ENCODE measurements at places on chromosomes 12 and 14.

DNA sequence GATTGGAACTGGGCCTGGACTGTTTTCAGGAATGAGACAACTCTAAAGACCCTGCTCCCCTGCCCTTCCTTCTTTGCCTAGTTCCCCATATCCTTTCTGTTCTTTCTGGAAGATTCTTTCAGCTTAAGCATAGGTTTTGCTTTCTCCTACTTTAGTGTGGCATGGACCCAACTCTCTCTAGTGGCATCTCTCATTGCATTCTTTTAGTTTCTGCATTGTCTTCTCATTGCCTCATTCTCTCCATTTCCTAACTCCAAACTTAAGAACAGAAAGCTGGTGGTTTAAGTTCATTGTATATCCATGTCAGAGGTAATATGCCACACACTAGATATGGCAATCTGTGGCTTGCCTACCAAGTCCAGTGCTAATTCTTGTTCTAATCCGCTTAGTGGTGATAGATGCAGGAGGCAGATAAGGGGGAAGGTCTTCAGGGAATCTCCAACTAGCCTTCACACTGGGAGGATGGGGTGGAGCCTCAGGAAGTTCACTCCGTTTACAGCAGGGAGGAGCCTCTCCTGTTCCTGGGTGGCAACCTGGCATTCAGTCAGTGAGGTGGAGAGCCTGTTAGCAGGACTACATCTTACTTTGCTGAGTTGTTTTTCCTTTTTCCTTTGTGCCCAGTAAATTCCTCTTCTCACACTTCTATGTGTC is 165.1 kb upstream of the LMNTD1 start:
- DNase-seq: no peak

DNA sequence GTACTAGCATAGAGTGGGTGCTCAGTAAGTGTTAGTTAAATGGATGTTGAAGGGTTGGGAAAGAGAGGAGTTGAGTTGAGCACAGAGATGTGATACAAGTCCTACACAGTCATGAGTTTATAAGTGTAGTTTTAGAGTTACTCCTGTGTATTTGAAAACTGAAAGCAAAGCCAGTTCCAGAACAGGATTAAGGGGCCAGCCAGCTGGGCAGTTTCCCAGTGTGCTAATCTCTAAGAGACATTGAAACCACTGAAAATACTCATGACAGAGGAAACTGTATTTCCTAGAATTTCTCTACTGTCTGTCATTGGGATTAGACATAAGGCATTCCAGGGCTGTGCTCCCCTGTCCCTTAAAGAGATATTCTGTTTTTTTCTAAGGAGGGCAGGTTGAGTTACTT is 101.0 kb downstream of the DERA start:
- DNase-seq: no peak

GRCh38 chr14:103512701-103513611 is 9.7 kb downstream of the CKB start:
- peak; percentile 64 for DNase-seq

GRCh38 chr14:105146976-105147635 is 21.5 kb downstream of the JAG2 start:
- DNase-seq: no peak

DNA sequence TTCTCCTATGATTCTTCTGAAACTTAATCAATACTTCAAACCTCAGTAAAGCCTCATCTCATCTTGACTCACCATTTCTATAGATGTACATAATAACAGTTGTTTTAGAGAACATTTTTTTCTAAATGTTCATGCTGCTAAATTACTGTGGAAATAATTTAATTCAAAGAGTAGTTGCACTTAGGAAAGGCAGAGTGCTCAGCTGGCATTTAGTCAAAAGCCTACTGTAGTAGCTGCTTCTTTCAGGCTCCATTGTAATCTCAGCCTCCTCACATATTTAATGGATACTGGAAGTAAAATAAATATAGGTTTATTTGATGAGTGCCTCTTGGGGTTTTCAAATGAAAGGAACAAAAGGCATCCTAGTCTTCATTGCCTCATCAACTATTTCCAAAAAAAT is 325.0 kb downstream of the CCER1 start:
- DNase-seq: no peak

GRCh38 chr12:51926718-51927117 is 19.4 kb downstream of the ACVRL1 start:
- DNase-seq: no peak

GRCh38 chr14:92492258-92492657 is 21.3 kb upstream of the RIN3 start:
- no peak for DNase-seq

DNA sequence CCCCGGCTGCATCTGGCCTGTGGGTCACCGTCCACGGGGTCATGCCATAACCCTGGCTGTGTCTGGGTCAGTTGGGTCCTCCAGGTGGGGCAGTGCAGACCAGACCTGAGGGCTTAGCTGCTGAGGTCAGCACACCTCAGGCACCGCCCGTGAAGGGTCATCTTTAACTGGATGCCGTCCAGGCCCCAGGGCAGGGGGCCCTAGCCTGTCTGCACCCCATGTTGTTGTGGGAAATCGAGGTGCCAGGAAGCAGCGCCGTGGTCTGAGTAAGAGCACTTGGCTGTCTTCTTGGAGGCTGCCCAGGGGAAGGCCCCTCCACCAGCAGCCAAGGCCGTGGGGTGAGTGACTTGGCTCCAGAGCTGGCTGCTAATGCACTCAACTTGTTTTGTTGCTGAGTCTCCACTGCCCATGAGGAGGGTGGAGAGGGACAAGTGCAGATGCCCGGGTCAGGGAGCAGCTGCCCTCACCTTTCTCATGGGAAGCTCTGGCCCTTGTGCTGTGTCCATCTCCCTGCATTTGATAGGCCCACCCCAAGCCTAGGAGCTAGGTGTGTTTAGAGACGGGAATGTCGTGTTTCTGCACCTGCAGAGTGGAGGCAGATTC is 317.2 kb downstream of the TMEM121 start:
- DNase-seq: no peak

DNA sequence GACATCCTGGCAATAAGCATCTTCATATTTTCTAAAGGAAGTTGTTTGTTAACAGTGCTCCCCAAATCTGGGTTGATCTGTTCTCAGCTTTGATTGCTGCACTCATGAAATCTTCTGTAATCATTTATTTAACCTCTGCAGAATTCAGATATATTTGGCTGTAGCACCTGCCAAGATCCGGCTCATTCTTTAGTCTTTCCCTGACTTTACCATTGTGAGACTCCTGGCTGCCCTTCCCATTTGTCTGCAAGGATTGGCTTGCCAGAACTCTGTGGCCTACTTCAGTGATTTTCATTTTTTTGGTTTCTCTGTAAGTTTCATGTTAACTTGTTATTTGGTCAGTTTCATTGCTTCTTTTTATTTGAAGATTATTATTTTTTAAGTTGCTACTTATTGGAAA is 191.2 kb upstream of the PLXNC1 start:
- no peak for DNase-seq

DNA sequence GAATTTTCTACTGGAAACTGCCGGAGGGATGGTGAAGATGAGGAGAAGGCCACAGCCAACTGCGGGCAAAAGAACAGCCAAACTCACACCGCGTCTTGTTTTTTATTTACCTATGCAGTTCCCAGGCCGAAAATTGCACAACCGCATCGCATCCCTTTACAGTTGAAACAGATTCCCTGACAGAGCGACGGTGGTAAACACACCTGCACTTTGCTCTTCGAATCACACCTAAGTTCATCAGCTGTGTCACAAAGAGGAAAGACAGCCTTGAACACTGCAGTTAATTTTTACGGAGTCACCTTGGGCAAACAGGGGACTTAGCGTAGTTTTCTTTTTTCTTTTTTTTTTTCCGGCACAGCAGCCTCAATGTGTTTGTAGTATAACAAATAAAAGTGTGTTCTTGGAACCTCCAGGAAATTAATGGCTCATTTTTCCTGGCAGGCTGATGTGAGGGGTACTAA is 272.0 kb upstream of the DIO3 start:
- no peak for DNase-seq

- no peak for DNase-seq
These were observed 23.0 kb downstream of the OR10P1 start for GRCh38 chr12:55659486-55660385.

DNA sequence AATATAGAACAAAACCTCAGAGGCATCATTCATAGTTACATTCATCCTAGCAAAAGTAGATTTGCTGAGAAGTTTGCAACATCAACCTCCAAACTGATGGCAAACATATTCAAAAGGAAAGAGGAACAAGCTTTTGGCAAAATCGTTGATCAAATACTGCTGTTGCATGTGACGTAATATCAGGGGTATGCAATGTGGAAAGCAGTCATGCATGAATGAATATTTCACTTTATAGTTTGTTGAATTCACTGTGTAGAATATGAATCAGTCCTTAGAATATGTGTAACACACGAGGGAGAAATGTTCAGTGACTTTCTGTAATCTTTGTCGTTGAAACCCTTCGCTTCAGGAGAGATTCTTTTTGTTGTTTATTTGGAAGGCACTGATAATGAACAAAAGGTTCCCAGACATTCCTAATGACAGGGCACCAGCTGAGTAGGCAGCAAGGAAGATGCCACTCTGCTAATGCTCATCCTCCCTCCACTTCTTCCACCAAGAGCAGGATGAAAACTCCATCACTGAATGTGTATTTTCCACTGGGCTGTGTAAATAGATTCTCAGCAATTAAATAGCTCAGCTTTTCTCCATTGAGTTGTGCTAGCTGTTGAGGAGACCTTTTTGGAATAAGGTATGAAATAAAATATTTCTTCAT is 126.1 kb downstream of the PELI2 start:
- no peak for DNase-seq

GRCh38 chr14:50520947-50521815 is 11.2 kb downstream of the MAP4K5 start:
- no peak for DNase-seq

DNA sequence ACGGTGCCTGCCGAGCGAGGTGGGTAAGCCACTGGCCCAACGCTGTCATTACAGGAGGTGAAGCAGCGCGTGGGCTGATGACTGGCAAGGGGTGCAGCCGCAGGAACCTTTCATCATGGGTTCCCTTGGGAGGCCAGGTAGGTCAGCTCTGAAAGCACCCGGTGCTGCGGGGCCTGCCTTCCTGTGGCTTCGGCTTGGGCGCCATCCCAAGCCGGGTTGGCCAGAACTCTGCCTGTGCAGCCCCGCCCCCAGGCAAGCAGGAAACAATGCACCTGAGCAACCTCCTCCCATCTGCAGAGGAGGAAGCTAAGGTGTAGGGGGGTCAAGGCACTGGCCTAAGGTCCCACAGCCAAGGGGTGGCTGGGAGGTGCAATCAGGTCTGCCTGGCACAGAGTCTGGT is 20.0 kb upstream of the HHIPL1 start:
- DNase-seq: no peak

- no peak for DNase-seq
These were observed 47.7 kb downstream of the ANO6 start for GRCh38 chr12:45263587-45263986.

DNA sequence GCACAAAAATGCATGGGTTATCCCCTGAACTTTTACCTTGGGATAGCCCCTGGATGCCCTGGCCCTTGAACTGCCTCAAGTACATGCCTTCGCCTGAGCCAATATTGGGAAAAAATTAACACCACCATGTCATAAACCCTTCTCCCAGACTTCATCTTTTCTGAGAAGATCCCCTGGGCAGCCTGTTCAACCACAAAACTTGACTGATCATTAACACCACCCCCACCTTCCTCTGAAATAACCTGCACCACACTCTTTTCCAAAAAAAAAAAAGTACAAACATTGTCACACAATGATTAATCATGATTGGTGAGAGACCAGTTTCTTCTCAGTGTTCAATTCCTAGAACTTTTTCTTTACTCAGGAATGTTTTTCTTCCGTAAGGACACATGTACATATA is 217.9 kb downstream of the PAX9 start:
- DNase-seq: no peak

- no peak for DNase-seq
These were observed 80.1 kb downstream of the ANO2 start for GRCh38 chr12:5864972-5865371.

DNA sequence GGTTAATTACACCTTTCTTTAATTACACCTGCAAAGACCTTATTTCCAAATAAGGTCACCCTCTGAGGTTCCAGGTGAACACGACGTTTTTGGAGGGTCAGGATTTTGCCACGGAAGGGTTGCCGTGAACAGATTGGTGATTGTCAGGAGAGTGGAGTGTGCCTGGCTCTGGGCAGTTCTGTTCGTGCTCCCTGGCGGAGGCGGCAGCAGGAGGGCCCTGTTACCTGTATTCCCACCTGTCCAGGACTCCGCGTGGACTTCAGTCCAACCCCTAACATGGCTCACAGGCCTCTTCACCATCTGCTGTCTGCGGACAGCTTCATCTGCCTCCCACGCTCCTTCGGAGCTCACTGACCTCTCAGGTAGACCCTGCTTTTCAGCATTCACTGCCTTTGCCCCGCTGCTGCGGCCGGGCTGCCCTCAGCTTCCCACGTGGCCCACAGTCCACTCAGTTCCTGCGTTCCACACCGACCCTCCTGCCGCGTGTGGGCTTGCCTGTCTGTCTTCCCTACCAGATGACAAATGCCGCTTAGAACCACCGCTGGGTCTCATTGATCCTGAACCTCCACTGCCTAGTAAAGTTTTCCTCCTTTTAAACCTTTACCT is 187.5 kb upstream of the DIO3 start:
- DNase-seq: no peak

DNA sequence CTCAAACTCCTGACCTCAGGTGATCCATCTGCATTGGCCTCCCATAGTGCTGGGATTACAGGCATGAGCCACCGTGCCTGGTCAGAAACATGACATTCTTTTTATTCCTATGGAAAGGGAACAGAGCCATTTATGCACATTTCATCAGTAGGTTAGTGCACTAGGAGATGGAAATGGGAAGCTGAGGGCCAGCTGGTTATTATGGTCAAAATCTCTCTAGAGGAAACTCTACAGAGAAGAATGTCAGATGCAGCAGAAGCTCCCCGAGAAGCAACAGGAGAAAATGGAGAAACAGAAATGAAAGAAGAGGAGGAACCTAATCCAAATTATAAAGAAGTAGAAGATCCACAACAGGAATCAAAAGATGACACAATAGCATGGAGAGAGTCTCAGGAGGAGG is 2.7 kb downstream of the CFAP251 start:
- DNase-seq: no peak

GRCh38 chr12:115916910-115917668 is 360.4 kb downstream of the MED13L start:
- no peak for DNase-seq

- no peak for DNase-seq
These were observed 31.9 kb downstream of the CEP83 start for GRCh38 chr12:94427501-94428381.

DNA sequence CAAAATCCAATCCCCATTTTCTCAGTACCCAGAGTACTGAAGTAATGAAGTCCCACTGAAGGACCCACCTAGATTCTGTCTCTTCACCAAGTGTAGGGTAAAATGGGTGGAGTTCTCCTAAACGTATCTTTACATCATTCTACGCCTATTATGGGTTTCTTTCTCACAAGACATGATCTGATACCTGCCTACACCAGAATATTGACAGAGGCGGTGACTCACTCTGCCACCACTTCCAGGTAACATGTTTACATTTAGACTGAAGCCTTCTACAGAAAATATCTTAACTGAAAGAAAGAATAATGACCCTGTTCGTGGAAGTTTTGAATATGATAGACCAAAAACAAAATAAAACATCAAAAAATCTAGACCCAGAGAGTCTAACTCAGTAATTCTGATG is 89.8 kb downstream of the BTG1 start:
- DNase-seq: no peak

Data from hypothalamus (tissue), 51 donors.